Mesendoderm (in vitro differentiated cells): ENCODE measurements at places on chromosomes 1 and 21.

DNA sequence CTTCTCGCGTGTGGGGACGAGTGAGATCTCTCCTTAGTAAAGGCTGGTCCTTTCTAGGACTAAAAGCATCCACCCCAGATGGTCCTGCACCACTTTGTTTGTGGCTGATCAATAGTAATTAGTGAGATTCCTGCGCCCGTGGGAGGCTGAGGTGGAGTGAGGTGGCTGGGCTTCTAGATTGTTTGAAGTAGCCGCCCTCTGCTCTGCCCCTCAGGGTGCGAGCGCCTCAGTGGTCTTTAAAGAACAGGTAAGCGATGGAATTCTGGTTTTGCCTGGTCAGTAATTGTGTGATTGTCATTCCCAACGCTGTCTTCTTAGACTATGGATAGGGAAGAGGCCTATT, 20.7 kb downstream of the PEX14 start:
- H3K27ac ChIP-seq = no peak overlapping the region

- no peaks in the 10 kb centered on the region for H3K36me3 ChIP-seq
- H3K27me3 ChIP-seq = no peaks in the 10 kb centered on the region
- peaks cover 5% of the 10 kb centered on the region for H3K4me1 ChIP-seq
- H3K4me3 ChIP-seq = no peak overlapping the region
- H3K27ac ChIP-seq = peak overlapping the region; percentile 94
- DNase-seq = no peak
These were observed 17.8 kb upstream of the SLAMF1 start for GRCh38 chr1:160664573-160665051.

- H3K27ac ChIP-seq = no peak overlapping the region
- DNase-seq = peak; percentile 86
- H3K36me3 ChIP-seq = no peaks in the 10 kb centered on the region
- H3K4me1 ChIP-seq = peaks cover 3% of the 10 kb centered on the region
- no peak overlapping the region for H3K4me3 ChIP-seq
These were observed 89.0 kb upstream of the PPM1J start for GRCh38 chr1:112803906-112804762.

DNA sequence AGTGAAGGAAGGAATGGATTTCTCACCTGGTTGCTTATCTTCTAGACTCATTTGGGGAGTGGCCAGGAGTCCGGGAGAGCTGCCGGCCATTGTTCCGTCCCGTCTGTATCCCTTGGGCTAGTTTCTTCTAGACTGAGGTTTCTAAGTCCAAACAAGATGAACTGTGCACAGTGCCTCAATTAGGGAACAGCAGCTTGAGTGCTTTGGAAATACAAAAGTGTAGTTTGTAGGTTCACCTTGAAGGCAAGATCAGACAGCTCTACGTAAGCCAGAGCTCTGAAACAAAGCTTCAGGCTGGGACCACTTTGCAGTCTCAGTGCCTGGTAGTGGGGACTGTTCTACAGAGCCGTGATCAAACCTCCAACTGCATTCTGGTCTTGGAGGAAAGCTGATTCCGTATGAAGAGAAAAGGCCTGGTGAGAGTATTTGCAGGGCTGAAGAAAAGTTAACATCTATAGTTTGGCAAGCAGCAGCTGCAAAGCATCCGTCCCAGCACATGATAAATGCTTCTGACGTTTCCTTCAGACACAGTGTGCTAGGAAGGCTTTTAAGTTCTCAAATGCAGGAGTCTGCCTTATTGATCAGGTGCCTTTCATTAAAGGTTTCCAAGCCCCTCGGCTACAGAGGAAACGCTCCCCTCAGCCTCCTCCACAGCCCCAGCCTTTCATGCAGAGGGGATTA, 432.8 kb downstream of the KIF26B start:
- no peaks in the 10 kb centered on the region for H3K36me3 ChIP-seq
- peaks cover 1% of the 10 kb centered on the region for H3K4me1 ChIP-seq
- H3K4me3 ChIP-seq = no peak overlapping the region
- no peak for DNase-seq
- H3K27ac ChIP-seq = no peak overlapping the region
- no peaks in the 10 kb centered on the region for H3K27me3 ChIP-seq

DNA sequence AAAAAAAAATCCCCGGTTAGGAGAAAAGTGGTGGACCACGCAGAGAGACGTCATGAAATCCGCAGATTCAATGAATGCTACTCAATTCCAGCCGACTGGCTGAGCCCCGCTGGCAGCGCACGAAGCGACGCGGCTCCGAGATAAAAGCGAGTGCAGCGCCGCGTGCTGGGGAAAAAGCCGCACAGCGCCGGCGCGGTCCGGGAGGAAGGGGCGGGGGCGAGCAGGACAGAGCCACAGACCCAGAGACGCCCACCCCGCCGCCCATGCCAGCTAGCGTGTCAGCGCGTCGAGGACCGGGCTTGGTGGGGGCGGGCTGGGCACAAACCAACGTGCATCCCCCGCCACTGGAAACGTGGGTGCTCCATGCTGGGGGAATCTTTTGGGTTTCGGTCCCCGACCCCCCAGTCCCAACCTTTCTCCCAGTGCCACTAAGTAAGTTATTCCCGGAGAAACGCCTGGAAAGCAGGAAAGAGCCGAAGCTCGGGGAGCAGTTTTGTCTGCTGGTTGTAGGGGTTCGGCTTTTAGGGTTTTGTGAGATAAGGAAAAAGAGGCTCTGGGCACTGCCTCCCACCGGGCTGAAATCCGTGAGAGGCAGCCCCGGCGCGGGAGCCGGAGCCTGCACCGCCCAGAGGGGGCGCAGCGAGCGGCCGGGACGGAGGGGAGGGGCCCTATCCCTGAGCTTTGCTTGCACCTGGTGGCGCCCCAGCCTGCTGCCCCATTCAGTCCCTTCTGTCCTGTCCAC, at the start of gene KCNJ6:
Gene KCNJ6 (minus strand): TSS at position 148 of the 742 bp plus-strand sequence. CDS start 75,775 bp downstream, outside the sequence.
- H3K27me3 ChIP-seq = peaks cover 9% of the 10 kb centered on the region
- no peaks in the 10 kb centered on the region for H3K4me1 ChIP-seq
- no peak within 1 kb of the TSS for H3K27ac ChIP-seq
- no peaks in the 10 kb centered on the region for H3K36me3 ChIP-seq
